T-helper 1 cell (primary cell): ENCODE measurements at places on chromosomes 13 and 19.

GRCh38 chr19:49689133-49690078 is at the start of gene ADM5:
TSS of gene ADM5 (plus strand) at chr19:49689594. CDS start at chr19:49689838, 244 bp downstream.
- DNase-seq, result no peak

- DNase-seq, result peak; percentile 54
These were observed 6.5 kb upstream of the OPA3 start for GRCh38 chr19:45591004-45591637.

GRCh38 chr13:47853236-47853635 is 147.8 kb downstream of the SUCLA2 start:
- DNase-seq, result no peak

- no peak for DNase-seq
These were observed 7.6 kb downstream of the LGALS4 start for GRCh38 chr19:38805180-38805579.

- DNase-seq, result no peak
These were observed 17.9 kb upstream of the RNF17 start for GRCh38 chr13:24745861-24746617.

DNA sequence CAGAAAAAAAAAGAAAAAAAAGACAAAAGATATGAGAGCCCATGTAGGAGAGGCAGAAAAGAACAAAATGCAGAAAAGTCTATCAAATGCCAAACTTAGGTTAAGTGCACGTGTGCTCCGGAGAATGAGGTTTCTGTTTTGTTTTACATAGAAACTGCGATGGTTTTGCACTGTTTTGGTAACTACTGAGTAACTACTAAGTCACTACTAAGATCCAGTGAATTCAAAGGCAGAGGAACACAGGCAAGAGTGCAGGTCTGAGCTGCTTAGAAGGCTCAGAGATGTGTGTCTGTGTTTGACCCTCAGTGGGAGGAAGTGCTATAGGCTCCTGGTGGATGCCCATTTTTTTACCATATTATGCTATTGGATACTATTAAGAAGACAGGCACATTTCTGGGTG is 299.3 kb downstream of the NDFIP2 start:
- no peak for DNase-seq

DNA sequence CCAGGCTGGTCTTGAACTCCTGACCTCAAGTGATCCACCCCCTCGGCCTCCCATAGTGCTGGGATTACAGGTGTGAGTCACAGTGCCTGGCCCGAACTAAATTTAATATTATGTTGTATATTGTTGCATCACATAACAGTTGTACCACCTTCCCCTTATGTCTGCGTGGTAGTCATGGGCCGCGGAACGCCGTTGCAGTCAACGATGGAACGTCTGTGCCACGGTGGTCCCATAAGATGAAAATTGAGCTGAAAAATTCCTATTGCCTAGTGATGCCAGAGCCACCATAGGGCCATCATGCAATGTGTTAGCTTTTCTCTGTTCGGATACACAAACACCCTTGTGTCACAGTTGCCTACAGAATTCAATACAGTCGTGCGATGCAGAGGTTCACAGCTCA is 236.1 kb downstream of the TEX29 start:
- DNase-seq, result no peak

- no peak for DNase-seq
These were observed 66.9 kb downstream of the ING1 start for GRCh38 chr13:110780422-110780821.

DNA sequence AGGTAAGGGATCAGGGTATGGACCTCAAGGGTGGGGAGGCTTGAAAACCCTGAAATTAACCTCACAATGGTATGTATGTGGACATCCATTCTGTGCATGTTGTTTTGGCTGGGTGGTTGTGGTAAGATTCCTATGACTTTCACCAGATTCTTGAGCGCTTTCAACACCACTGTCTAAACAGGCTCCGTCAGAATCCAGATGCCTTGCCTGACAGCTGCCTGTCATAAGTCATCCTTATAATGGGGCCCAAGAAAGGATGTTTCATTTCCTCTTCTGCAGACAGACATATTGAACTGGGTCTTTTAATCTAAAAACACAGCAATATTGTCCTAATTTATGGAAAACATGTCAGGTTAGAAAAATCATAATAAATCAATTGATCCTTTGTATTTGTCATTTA is 41.3 kb downstream of the ALOX5AP start:
- no peak for DNase-seq
